Nucleus accumbens (tissue), 56 donors: ENCODE measurements at places on chromosomes 6 and 20.

DNA sequence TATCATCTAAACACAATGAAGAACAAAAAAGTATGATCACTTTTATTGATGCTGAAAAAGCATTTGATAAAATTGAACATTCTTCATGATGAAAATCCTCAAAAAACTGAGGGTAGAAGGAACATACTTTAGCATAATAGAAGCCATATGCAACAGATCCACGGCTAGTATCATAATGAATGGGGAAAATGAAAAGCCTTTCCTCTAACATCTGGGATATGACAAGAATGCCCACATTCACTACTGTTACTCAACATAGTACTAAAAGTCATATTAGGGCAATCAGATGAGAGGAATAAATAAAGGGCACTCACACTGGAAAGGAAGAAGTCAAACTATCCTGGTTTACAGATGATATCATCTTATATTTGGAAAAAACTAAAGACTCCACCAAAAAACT is 256.6 kb downstream of the RFPL4B start:
- DNase-seq: no peak

DNA sequence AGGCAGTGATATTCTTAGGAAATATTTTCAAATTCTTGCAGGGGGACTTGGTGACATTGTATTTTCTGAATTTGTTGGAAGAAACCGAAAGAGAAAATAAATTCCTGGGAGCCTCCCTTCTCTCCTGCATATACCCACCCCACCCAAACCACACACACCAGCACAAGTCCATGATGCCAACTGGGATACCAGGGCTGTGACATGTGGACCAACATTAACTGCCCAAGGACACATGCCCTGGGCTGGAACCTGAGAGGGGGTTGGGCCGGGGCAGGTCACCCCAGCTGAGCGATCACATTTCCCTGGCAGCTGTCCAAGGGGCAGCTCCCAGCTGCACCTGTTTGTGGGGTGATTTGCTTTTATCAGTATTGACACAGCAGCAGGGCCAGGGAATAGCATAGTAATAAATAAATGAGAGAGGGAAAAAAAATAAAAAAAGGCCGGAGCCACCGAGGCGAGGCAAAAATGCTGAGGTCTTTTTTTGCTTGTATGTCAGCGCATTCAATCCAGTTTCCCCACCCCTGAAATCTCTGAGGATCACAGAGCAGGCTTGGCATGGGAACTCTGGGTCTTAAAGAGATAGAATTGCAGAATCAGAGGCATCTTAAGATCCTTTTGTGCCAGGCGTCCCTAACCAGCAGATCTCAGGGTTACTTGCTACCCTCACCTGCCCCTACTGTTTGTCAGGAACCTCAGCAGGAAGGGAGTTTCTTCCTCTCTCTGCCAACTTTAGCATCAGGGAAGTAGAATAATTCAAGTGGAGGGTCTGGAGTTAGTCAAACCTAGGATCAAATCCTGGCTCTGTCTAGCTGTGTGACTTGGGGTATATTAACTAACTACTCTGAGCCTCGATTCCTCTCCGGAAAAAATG is 66.5 kb upstream of the PIM1 start:
- DNase-seq: peak; percentile 9

DNA sequence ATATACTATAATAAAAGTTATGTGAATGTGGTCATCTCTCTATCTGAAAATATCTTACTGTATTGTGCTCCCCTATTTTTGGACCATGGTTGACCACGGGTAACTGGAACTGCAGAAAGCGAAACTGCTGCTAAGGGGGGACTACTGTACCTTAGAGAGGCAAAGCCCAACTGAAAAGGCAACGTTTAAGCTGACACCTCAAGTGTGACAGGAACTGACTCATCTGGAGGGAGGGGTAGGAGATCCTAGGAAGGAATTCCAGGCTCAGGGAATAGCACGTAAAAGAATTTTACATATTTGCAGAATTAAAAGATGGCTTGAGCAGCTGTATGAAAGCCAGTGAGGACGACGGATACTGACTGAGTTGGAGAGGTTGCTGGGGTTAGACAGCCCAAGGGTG is 34.8 kb downstream of the ELOVL2 start:
- DNase-seq: no peak

- no peak for DNase-seq
These were observed 37.8 kb downstream of the RAB44 start for GRCh38 chr6:36735110-36736071.

GRCh38 chr6:157099912-157100593 is 223.3 kb downstream of the TMEM242 start:
- DNase-seq: no peak

GRCh38 chr20:12925210-12925755 is 83.5 kb upstream of the SPTLC3 start:
- peak; percentile 29 for DNase-seq

DNA sequence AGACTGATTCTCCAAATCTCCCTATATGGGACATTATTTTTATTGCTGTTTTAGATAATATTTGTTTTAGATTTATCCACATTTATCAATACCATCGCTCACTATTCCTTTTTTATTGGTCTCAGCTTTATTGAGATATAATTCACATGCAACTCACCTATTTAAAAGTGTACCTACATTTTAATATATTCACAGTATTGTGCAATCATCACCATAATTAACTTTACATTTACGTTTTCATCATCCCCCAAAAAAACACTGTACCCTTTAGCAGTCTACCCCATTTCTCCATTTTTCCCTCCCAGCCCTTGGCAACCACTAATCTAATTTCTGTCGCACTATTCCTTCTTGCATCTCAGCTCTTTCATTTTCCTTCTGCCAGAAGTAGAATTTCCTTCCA is 110.8 kb upstream of the HDAC2 start:
- no peak for DNase-seq

GRCh38 chr6:16244869-16245451 is 6.6 kb downstream of the GMPR start:
- no peak for DNase-seq

GRCh38 chr20:63027922-63028389 is 21.2 kb upstream of the BHLHE23 start:
- no peak for DNase-seq

DNA sequence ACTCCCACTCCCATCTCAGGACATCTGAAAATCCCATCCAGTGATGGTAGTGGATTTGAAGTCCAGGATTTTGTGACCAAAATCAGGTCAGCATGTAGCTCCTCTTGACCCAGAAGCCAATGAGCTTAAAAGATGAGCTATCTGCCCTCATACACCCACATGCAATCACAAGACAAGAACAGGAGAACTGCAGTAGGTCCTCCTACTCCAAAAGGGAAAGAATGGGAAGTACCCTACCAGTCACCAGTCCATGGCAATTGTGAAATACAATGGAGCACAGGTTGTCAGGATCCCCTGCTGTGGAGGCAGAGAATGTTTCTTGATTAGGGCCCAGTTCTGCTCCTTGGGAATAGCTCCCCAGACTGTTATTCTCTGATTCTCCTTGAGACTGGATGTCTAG is 347.3 kb upstream of the CNR1 start:
- no peak for DNase-seq

DNA sequence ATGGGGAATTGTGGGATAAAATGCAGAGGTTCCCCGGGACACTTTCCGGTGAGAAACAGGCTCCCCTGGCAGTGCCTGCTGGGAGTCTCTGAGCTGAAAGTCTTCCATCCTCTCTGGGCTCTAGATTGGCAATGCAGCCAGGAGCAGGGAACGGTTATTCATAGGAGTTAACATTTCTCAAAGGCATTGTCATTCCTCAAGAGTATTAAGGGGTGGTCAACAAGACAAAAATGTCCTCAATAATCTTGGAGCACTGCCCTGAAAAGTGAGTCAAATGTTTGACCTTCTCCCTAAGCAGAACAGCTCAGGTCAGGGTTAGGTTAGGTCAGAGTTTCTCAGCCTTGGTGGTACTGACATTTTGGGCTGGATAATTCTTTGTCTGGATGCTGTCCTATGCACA is 13.2 kb downstream of the BPIFB1 start:
- DNase-seq: no peak

DNA sequence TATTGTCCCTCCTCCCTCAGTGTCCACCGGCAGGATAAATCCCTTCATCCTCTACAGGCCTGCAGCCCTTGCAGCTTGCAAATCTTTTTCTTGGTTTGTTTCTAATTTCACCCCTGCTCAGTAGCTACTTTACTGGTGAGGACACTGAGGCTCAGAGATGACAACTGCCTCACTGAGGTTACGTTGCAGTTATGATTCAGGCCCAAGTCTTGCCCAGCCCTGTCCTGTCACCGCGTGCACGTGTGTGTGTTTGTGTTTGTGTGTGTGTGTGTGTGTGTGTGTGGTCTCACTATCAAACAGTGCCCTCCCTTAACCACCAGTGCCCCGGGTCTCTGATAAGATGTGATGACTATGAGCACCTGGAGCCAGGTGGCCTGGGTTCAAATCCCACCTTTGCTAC is 21.1 kb downstream of the FAM110A start:
- no peak for DNase-seq

DNA sequence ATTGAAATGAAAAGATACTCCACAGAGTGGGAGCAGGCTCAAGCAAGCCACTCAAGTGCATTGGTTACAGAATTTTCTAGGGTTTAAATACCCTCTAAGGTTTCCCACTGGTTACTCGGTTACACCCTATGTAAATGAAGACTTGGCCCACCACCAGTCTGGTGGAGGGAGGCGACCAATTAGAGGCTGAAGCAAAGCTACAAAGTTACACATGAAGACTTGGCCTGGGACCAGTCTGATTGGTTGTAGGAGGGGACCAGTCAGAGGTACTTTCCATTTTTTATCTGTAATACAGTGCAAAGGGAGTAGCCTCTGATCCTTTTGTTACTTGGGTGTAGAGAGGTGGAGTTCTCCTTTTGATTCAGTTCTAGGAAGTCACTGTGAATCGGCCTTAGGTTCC is 7.6 kb downstream of the SRSF12 start:
- no peak for DNase-seq
